Activated CD8-positive, alpha-beta memory T cell treated with anti-CD3 and anti-CD28 coated beads, Interleukin-2, amount 50 U/mL, for 48 hours (primary cell): ENCODE measurements at places on chromosomes 11 and 22.

DNA sequence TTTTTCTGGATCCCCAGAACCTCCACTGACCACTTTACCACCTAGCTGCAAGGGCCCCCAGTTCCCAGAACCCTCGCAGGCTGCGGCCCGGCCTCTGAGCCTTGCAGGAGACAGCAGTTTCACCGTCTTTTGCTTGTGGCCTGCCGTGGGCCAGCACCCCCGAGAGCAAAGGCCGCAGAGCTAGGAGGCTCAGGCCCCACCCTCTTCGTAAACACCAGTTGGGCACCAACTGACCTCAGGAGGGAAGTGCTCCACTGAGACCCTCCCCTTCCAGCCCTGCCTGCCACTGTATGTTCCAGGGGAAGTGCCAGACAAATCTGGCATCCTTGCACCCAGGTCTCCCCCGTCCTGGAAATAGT, 23.4 kb upstream of the CREB3L1 start:
- no peak for DNase-seq

GRCh38 chr22:29030618-29031226, 30.9 kb downstream of the C22orf31 start:
- DNase-seq = no peak

DNA sequence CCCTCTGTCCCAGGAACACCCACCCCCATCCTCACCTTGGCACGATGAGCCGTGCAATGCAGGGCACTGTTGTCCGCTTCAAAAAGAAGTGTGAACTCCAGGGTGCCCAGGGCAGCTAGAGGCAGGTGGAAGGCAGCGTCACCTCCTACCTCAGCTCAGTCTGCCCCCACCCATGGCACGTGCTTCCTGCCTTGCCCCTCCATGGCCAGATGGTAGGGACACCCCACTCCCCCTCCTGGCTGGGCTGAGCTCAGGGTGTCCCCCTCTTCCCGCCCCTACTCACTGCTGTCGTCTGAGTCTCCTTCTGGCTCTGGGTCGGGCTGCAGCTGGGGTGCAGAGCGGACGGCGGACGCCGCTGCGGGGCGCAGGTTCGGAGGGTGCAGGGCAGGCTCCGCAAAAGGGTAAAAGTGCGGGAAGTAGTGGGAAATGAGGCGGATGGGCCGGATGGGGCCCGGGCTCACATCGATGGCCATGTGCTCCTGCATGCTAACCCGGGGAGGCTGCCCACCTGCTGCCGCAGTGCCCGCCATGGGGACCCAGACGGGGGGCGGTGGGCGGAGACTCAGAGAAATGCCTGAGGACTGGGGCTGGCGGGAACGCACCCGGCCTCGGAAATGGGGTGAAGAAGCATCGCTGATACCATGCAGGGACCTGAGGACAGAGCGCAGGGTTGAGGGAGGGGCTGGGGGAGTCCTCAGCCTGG, 9.1 kb downstream of the NDUFV1 start:
- DNase-seq = no peak

DNA sequence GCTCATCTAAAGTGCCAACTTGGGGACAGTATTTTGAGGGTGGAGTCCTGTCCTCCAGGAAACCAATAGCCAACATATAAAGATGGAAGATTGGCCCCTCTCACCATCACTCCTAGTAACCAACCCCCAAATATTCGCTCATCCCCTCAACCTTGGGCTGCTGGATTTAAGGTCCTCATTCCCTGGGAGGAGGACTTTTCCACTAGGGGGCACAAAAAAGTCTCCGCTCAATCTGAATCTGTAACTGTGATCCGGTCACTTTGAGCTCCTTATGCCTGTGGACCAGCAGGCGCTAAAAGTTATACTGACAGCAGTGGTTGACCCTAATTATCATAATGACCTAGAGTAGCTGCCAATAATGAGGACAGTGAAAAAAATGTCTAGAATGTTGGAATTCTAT, 20.5 kb upstream of the CLPB start:
- no peak for DNase-seq

GRCh38 chr11:78465169-78465942, 47.7 kb upstream of the GAB2 start:
- peak; percentile 58 for DNase-seq

- DNase-seq = no peak
These were observed 157.9 kb upstream of the SORL1-AS1 start for GRCh38 chr11:121610706-121611105.

DNA sequence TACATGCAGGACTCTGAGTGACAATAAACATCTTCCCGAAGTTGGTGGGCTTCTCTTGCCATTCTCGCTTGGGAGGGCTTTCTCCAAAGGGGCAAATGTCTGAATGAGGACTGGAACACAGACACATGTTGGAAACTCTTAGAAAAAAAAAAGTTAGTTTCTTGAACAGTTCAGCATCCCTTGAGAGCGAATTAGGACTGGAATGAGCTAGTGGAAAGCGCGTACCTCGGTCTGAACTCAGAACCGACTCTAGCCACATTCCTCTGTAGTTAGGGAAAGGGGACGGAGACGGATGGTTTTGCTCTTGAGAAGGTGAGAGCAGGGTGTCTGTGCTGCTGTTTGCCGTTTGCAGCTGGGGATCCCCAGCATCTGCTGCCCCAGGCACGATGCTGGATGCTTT, 517.3 kb downstream of the TBC1D22A start:
- no peak for DNase-seq

DNA sequence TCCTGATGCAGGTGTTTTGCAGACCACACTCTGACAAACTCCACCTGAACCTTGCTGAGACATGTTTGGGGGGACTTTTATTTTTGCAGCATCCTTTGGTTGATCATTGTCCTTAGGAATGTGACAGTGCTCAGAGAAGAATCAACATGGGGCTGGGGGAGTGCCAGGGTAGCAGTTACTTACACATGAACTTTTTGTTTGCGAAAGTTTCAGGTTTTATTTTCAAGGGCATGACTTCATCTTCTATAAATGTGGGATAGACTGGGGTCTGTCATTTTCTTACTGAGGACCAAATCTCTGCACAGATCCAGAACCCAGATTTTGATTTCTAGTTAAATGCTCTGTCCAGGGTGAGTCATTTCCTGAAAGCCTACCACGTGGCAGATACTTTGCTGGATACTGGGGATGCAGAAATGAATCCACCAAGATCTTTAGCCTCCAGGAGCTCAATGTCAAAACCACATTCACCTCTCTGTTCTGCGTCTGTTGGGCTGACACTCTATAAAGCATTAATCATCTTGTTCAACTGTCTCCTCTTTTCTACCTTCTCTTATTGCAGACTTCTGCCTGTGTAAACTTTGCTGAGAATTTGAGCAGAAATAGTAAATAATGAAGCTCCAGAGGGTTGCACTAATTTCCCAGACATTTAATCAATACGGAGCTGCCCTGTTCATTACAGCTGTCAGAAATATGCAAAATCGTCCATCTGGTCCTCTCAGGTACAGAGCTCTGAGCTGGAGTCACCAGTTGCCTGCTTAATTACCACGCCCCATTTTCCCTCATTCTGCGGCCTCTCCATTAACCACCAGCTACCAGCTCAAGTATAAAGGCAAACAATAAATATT, 387.9 kb downstream of the MIAT start:
- no peak for DNase-seq

DNA sequence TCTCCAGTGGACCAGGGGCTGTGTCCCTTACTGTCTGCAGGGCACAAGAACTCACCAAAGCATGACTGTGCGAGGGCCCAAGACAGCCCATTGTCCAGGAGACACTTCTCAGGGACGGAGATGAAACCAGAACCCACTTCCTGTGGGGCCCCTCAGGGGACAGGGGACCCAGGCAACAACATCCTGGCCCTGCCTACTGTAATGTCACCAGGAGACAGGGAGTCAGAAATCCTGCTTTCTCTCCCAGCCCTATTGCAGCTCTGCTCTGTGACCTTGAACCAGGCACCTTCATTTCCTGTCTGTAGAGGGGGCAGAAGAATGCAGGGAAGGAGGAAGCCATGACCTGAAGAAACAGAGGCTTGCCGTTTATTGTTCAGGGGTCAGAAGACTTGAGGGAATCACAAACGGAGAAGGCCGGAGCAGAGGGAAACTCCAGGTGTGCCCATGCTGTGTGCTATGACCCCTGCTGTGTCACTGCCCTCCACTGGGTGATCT, 98.0 kb downstream of the NAT10 start:
- no peak for DNase-seq
